ENCODE measurements at places on chromosomes 16 and 17. TPM values are rescaled to one million over a fixed set of nuclear protein-coding genes. Genes with fewer than 3 reads are reported as not detected.

GRCh38 chr17:63780507-63780906, 6.5 kb downstream of the DDX42 start:
- DNase-seq, result no peak
- H3K36me3 ChIP-seq, result peaks cover 41% of the 10 kb centered on the region
- H3K27ac ChIP-seq, result no peak overlapping the region
- peaks cover 62% of the 10 kb centered on the region for H3K4me1 ChIP-seq

- H3K27me3 ChIP-seq, result no peaks in the 10 kb centered on the region
- H3K27ac ChIP-seq, result no peak overlapping the region
- no peak overlapping the region for H3K4me3 ChIP-seq
- DNase-seq, result no peak
Observed at GRCh38 chr16:456891-457483, 31.5 kb downstream of the RAB11FIP3 start.

GRCh38 chr17:38735161-38735997, 5.2 kb downstream of the CISD3 start:
- no peak overlapping the region for H3K4me3 ChIP-seq
- no peak overlapping the region for H3K27ac ChIP-seq
- peak; percentile 78 for DNase-seq
- H3K4me1 ChIP-seq, result peaks cover 38% of the 10 kb centered on the region
- H3K36me3 ChIP-seq, result peaks cover 14% of the 10 kb centered on the region

- no peak overlapping the region for H3K4me3 ChIP-seq
- H3K27ac ChIP-seq, result no peak overlapping the region
- peaks cover 4% of the 10 kb centered on the region for H3K36me3 ChIP-seq
- H3K27me3 ChIP-seq, result no peaks in the 10 kb centered on the region
Observed at GRCh38 chr17:45138911-45139532, 3.5 kb downstream of the ACBD4 start.

DNA sequence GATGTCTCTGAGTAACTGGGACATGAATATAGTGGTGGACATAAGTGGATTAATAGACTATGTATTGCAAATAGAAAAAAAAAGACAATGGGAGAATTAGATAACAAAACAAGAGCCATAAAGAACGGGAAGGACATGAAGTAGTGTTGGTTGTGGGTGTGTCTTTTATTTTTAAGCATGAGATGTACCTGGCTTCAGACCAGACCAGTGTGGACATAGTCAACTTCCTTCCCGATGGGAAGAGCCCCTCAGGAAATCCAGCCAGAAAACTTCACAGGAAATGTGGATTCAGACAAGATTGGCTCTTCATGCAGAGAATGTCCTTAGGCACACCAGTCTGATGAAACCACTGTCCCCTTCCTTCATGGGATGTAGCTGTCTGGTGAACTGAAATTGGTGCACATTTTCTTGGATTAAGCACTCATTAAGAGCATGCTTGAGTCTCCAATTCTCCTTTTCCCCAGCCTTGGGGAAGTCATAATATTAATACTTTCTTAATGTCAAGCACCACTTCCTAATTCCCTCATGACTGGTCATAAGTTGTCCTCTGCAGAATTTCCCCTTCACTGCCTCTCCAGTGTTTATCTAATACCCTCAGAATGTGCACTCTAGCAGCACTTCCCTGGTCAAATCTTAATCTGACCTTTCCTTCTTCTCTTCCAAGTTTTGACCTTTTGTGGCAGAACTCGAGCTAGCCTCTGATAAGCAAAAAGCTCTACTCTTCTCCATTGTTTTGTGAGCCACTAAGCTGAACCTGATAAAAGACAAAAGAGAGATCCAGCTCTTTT, 350.6 kb upstream of the MAF start:
- H3K27me3 ChIP-seq, result peaks cover 19% of the 10 kb centered on the region
- DNase-seq, result no peak
- H3K36me3 ChIP-seq, result no peaks in the 10 kb centered on the region
- no peak overlapping the region for H3K4me3 ChIP-seq

DNA sequence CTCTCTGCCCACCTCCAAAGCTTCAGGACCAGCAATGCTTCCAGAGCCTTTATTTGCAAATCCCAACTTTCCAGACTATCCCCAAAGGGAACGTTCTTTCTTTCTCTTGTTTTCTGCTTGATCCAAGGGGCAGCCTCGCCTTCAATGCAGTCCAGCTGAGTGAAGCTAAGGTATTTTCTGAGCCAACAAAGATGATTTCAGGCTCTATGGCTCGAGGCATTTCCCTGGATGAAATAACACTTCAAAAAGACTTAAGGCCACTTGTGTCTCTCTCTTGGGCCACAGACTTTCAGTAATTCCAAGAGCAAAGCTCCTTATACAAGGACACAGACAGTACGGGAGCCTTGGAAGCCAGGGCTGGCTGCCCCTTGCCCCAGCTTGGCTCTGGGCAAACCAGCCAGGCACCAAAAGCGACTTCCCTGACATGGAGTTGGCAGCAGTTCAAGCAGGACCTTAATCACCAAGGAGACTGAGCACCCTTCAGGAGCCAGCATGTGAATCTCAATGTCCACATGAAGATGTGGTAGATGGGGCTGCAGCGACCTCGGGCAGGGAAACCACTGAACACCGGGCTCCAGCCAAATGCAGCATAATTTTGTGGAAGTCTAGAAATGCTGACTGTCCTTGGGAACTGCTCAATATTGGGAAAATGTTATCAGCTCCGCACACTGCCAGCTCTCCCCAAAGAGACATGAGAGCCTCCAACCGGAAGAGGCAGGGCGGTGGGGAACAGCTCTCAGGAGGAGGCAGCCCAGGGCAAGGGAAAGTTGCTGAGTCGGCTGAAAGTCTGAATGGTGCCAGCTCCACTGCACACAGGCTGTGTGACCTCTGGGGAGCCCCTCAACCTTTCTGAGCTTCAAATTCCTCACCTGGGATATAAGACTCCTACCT, 39.0 kb downstream of the TK2 start:
- no peak overlapping the region for H3K27ac ChIP-seq
- H3K4me1 ChIP-seq, result peaks cover 21% of the 10 kb centered on the region
- no peaks in the 10 kb centered on the region for H3K27me3 ChIP-seq

DNA sequence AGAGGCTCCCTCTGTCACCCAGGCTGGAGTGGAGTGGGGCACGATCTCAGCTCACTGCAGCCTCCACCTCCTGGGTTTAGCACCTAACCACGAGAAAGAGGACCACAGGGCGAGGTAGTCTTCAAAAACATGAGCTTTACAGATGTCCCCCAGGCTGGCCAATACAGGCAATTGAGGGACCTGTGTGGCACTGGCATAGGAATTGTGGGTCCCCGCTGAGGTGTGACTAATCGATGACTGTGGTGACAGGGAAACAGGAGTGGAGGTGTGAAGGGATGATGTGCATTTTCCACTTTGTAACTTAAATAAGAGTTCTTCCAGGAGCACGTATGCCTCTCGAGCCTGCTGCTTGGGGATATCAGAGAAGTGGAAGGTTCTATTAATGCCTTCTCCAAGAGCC, 12.6 kb upstream of the ARHGAP17 start:
- no peak overlapping the region for H3K27ac ChIP-seq
- no peak overlapping the region for H3K4me3 ChIP-seq
- H3K27me3 ChIP-seq, result no peaks in the 10 kb centered on the region
- DNase-seq, result no peak

Gene HEATR9
- total RNA-seq, result 0.27 TPM

Gene IGSF6
- total RNA-seq, result 0.25 TPM

Gene TGFB1I1
- total RNA-seq, result 0.20 TPM
